ENCODE measurements at places on chromosomes 7 and 10. TPM values are rescaled to one million over a fixed set of nuclear protein-coding genes. Genes with fewer than 3 reads are reported as not detected.
A peak's percentile ranks its signal among the peaks of the same experiment; 100 is the strongest.

DNA sequence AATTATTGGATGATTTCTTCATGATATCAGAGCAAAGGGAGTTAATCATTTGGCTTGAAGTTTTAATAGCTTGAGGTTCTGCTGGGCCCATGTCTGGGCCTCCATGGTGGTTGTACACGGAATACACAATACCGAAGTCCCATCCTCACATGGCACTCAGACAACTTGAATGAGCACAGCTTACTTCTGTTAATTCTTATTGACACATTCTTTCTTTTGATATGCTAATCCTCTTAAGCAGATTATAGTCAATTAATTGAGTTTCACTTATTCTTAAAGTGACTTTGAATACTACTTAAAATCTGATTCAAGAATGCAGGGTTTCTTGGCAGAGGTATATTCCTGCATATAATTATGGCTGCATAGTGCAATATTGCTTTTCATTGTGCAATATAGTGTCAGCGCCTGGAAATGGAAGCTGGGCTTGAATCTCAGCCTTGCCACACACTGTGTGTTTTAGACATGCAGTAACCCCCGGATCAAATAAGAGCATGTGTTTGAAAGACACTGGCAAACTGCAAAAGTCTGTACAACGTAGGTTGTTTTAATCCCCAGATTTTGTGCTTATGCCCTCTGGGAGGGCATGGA is 543.5 kb upstream of the ADARB2 start:
- DNase-seq, result no peak

The GOLGA7B gene
- total RNA-seq, result not detected

The STK31 gene
- total RNA-seq, result under 0.01 TPM

- DNase-seq, result no peak
Measured at GRCh38 chr10:7704071-7705016, 1.2 kb downstream of the ITIH2 start.

GRCh38 chr7:103797647-103798307 is 191.7 kb downstream of the RELN start:
- no peak for DNase-seq

DNA sequence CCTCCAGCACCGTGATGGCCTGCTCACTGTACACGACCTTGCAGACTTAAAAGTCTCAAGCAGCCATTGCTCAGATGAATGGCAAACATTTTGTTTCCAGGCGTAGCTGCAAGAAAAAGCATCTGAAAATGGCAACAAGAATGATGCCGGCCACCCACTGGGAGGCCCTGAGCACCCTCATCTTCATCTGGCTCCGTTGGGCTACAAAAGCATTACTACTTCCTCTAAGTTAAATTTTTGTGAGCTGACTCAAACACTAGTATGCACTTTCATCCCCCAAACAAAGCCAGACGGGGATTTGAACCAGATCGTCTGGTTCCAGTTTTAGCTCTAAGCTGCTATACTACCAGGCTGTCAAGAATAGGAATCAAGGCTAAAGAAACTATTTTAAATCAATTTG is 116.6 kb upstream of the CDK1 start:
- DNase-seq, result peak; percentile 83

The MARCHF5 gene
- 17.3 TPM for total RNA-seq

DNA sequence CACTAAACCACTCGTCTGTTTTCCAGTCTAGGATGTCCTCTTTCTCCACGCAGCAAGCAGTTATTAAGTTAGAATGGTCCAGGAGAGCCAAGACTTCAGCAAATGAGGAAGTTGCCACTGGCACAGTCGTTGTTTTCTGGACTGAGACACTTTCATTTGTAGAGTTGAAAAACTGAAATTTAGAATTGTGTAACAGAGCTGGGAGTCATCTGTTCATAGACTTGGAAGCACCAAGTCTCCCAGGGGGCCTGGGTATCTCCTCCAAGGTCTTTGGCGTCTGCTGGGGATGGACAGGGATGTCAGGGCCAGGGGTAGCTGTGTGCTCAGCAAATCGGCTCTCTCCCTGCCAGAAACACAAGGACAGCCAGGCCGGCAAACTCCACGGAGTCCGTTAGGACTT is 208.4 kb downstream of the FANK1 start:
- DNase-seq, result no peak

- DNase-seq, result no peak
Measured at GRCh38 chr7:7577888-7578287, 11.2 kb downstream of the MIOS start.

- DNase-seq, result no peak
Measured at GRCh38 chr10:60340973-60341372, 48.7 kb downstream of the ANK3 start.

GRCh38 chr7:90412458-90413184 is 9.4 kb downstream of the CLDN12 start:
- DNase-seq, result peak; percentile 7

The CHAT gene
- total RNA-seq, result not detected

The SNCG gene
- 8.7 TPM for total RNA-seq

The TMEM236 gene
- total RNA-seq, result 0.17 TPM

DNA sequence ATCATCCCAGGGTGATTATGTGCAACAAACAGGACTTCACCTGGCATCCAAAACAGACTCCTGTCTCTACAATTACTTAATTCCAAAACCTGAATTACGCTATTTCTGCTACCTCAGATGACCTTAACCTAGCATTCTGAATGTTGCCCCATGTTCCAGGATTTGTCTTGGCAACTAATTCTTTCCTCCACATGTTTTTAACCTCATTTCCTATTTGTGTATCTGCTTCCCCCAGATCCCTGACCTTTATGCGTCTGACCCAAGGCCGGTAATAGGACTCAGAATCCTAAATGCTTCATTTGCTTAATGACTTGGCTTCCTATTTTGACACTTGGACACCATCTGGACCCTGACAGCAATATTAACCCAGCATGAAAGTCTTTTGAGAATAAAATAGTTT is 8.7 kb upstream of the ING3 start:
- no peak for DNase-seq

DNA sequence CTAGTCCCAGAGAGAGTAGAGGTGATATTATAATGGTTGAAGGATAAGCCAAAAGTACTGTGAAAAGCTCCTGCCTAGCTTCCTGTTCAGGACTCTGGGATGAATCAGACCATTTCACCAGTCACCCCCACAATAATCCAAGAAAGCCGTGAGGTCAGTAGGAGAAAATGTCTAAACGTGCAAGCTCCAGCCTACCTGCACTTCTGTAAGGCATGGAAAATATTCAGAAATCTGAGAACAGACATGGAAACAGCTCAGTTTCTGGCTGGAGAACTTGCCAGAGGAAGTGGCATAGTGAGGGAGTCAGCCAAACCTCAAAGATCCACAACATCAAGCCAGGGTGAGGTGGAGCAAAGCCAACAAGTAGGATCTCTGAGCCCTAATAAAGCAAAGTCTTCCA is 58.2 kb downstream of the ELAPOR2 start:
- DNase-seq, result peak; percentile 10

DNA sequence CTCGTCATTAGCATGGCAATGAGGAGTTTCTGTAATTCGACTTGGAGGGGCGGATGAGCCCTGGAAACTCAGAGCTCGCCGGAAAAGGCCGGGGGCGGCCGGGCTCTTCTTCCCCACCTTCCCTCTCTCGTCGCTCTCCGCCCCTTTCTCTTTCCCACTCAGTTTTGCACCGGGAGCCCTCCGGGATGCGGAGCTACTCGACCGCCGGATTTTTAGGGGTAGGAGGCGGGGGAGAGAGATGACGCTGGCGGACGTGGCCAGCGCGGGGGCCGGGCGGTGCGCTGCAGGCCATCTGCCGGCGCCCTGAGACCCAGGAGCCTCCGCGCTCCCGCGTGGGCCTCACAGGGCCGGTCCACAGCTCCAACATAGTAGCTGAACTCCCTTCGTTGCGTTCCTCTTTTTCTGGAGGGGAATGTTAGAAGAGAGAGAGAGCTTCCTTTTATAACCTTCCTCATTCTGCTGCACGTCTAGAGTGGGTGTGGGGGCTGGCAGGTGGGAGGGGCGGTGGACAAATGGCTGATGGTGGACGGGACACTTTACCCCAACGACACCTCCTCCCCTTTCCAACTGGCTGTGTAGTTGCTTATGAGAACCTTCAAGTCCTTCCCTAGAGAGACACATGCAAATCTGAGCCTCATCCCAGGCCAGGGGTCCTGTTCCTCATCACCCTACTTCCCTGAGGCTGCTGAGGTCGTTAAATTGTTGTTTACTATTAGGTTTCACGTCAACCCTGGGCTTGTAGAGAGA is 1.1 kb upstream of the HOXA1 start:
- peak; percentile 61 for DNase-seq

- DNase-seq, result peak; percentile 11
Measured at GRCh38 chr7:98133181-98133580, 26.5 kb downstream of the LMTK2 start.

- DNase-seq, result peak; percentile 68
Measured at GRCh38 chr7:94223375-94224084, 171.2 kb upstream of the COL1A2 start.

- DNase-seq, result no peak
Measured at GRCh38 chr7:150979713-150980390, 1.7 kb upstream of the KCNH2 start.

- DNase-seq, result no peak
Measured at GRCh38 chr10:88803641-88804040, 1.1 kb downstream of the LIPM start.

The SPDYE9 gene
- not detected for total RNA-seq

DNA sequence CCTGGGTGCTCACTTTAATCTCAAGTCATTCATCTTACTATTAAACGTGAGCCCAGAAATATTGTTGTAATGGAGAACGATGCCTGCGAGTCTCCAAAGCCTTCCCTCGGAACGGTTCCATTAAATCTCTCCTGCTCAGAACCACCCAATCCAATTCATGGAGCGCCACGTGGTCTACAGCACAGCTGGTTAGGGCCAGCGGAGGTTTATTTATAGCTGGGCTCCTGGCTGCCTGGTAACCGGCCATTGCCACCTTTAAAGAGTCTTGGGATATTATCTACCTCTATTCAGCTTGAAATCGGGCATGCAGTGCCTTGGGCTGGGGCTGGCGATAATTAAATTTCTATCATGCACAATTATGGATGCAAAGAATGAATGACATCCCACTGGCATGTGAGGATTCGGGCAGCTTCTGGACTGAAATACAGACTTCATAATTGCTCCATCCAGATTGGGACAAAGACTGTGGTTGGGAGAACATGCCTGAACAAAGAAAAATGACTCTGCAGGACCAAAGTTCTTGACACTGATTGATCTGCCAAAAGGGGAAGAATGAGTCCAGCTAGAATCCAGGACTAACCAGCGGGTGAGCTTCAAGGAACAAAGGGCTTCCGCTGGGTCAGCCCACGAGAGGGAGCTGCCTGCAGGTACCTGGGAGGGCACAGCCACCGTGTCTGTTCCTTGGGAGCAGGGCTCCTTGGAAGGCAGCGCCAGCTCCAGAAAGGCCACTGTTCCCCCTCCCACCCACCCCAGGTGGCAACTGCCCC is 7.3 kb downstream of the FAM20C start:
- no peak for DNase-seq
